ENCODE measurements at places on chromosomes 16 and 17.

DNA sequence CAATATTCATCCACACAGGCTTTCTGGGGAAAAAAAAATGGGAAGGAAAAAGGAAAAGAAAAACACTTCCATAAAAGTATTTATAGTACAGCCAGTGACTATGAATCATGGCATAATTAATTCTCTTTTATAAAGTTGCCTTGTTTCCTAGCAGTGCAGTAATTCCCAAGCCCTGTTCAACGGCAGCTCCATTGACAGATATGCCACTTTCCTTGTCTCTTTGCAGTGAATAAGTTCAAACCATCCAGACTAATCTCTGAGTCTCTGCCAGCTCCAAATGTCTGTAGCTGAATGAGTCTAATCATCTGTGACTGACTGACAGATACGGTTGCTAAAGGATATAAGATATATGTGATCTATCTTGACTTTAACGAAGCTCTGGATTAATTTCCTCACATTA, 52.9 kb upstream of the KCNJ16 start:
- DNase-seq = no peak

DNA sequence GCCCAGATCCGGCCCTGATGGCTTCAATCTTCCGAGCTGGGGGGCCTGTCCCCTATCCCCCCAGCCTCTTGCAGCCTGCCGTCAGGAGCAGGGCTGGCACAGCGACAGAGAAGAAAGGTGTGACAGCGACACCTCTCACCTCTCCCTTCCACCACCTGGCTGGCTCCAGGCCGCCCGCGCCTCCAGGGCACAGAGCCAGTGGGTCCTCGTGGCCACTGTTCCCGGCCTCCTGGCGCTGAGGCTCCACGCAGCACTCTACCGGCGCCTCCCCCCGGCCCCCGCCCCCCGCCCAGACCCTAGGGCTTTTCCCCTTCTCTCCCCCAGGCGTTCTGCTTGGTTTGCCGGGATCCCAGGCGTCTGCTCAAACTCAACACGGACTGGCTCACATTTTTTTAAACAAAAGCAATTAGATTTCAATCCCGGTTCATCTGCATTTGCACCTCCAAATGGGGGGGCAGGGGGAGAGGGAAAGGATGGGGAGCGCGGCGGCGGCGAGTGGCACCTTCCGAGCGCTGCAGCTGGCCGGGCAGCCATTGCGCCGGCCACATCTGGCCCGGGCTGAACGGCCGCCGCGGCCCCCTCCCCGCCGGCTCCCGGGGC, 12.8 kb upstream of the CBX8 start:
- no peak for DNase-seq

GRCh38 chr17:47806913-47807255, 14.7 kb downstream of the OSBPL7 start:
- no peak for DNase-seq

DNA sequence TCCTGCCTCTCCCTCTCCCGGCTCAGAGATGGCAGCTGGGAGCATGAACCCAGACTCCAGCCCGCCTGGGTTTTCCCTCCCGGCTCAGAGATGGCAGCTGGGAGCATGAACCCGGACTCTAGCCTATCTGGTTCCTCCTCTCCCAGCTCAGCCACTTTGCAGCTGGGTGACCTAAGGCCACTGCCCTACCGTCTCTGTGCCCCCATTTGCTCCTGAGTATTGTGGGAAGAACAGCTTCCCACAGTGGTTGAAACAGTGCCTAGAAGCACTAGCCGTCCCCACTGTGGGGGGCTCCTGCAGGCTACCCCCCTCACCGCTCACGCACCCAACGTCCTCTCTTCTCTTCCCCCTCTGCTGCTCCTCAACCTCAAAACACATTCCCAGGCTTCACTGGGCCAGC, 99.9 kb upstream of the GSE1 start:
- DNase-seq = no peak

- no peak for DNase-seq
Observed at GRCh38 chr17:12631076-12631475, 34.6 kb upstream of the MYOCD start.

DNA sequence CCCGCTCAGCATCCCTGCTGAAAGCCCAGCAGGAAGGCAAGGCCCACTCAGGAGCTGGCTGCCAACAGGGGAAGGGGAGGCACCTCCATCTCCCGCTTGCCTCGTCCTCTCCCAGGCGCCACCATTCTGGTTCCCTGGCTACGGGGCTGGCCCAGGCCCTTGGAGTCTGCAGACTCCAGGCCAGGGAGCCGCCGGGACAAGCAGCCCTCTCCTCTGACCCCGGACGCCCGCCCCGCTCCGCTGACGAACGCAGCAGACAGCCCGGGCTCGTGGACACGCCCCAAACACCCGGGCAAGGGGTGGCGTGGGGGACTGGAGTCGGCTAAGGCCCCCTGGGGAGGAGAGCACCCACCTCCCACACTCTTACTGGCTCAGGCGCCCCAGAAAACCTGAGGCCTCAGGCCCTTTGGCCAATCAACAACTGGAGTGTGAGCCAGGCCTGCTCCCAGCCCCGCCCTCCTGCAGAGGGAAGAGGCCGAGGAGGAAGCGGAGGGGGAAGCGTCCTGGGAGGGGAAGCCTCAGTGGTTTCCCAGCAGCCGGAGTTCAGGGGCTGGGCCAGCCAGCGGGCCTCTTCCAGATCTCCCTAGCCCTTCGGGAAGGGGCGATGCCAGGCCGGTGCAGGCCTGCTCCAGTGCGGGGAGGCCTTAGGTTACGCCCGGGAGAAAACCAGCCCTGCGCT, 4.2 kb downstream of the MNT start:
- peak; percentile 94 for DNase-seq

DNA sequence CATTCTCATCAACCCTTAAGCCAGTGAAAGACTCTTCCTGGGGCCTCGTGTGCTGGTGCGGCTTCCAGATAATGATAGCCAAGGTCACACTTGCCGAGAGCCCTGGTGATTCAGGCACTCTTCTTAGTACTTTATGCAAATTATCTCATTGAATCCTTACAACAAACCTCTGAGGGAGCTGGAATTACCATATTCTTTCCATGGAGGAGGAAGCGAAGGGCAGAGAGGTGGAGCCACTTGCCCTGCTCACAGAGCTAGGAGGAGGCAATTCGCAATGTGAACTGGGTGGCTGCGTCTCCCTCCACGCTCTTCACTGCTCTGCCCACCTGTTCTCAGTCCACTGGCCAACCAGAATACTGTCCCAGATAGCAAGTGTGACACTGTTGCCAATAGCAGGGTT, 409.7 kb downstream of the SNX29 start:
- no peak for DNase-seq

DNA sequence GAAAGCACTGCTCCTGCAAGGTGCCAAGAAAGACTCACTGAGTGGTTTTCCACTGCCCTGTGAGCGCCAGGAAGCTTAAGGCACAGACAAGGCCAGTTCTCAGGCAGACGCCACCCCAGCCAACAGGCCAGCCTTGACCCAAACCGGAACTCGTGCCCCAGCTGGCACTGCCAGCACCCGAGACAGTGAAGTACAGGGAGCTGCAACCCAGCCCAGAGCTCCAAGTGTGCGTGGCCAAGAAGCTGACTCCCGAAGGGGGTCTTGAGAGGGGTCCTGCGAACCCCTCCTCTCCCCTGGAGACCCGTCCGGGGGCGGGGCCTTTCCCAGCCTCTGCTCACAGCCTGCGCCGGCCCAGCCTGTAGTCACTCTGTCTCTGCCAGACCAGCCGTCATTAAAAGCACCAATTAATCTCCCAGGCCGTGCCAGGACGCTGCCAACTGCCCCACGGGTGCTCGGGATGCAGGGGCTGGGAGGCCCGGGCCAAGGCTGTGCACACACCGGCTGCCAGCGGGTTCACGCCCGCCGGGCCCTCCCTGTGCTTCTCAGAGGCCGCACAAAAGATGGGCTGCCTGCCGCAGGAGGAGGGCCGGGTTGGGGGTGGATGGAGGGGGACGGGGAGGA, 4.4 kb upstream of the SOX8 start:
- no peak for DNase-seq

DNA sequence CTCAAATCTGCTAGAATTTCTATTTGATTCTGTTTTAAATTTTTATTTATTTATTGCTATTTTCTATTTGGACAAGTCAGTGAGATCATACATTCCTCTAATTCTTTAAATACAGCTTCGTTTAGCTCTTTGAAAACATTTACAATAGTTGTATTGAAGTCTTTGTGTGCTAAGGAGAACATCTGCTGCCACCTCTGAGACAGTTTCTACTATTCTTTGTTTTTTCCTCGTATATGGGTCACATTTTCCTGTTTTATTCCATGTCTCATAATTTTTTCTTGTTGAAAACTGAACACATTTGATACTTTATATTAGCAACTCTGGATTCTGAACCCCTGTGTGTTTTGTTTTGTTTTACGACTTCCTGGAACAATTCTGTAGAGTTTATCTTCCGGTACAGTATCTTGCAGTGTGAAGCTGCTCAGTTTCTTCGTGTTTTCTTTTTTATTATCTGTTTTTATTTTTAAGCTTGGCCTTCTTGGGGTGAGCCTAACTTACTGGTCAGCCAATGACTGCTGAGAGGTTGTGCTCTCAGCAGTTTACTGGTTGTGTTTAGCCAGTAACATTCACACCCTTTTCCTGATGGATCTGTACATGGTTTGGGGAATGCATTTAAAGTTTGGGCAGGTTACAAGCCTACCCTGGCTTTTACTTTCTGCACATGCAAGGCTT, 99.0 kb downstream of the CA4 start:
- peak; percentile 8 for DNase-seq

- no peak for DNase-seq
Observed at GRCh38 chr16:87332150-87332549, 15.0 kb upstream of the C16orf95 start.

DNA sequence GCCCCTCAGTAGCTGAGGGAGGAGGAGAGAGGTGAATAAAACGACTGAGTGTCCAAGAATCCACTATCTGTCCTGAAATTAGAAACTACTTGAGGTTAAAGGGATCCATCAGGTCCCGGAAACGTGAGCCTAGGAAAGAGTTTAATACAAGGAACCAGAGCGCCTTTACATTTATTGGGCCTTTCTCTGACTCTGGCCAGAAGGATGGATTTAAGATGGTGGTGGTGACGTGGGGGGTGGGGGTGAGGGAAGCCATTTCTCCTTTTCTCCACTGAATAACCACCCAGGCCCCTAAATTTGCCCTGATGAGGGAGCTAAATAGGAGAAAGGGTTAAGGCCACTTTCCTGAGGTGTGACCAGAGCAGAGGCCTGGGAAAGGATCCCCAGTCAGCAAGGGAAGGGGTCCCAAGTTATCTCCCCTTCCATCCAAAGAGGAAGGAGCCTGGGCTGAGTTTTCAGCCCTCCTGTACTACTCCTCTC, 1.0 kb upstream of the HOXB9 start:
- DNase-seq = no peak

DNA sequence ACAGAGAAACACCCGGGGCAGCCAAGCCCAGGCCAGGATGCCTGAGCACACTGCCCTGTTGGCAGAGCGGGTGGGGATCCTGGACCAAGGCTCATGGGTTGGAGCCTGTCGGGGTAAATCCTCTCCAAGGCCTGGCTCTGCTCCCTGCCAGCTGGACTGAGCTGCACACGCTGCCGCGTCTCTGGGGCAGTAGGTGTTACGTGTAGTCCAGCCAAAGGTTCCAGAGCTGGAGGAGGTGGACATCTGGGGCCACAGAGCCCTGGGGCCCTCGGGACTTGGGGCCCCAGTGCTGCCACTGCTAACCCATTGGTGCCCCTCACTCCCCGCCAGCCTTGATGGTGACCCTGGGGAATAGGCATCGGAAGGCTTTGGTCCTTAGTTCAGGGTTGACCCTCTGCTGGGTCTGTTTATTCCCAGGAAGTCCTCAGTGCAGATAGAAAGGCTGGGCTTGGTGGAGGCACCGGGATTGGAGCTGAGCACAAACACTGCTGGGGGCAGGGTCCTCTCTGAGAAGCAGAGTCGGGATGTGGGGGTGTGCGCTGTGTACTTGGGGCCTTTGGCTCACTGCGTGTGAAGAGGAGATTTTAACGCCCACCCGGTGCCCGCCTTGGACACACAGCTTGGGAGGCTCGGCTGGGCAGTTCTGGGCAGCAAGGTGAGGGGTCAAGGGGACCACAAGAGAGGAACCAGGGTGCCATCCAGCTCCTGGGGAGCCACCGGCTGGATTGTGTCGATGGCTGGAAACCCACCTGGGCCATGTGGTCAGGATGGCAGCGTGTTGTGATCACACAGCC, 16.3 kb upstream of the CBX4 start:
- no peak for DNase-seq

- DNase-seq = no peak
Observed at GRCh38 chr17:77027271-77027889, 113.4 kb upstream of the SEC14L1 start.

GRCh38 chr17:66518108-66518507, 215.7 kb downstream of the PRKCA start:
- no peak for DNase-seq

DNA sequence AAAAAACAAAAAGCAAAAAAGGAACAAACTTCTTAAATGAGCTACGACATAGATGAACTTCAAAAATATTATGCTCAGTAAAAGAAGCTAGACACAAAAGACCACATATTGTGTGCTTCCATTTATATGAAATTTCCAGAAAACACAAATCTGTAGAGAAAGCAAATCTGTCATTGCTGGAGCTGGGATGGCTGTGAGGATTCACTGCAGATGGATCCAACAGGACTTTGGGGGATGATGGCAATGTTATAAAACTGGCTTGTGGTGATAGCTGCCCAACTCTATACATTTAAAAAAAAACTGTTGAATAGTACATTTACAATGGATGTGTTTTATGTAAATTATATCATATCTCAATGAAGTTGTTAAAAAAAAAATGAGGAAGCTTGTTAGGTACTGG, 52.6 kb upstream of the MAP3K14 start:
- DNase-seq = no peak

Data from left kidney (tissue), 8 donors.